ENCODE measurements at places on chromosomes 4 and X. TPM values are rescaled to one million over a fixed set of nuclear protein-coding genes. Genes with fewer than 3 reads are reported as not detected.

Gene PDGFC
- total RNA-seq, result 18.6 TPM

Gene INTS12
- total RNA-seq, result 45.6 TPM

Gene ARSJ
- 12.5 TPM for total RNA-seq

Gene RHOXF2B
- not detected for total RNA-seq

Gene ALB
- total RNA-seq, result 9.0 TPM

Gene PRKX
- total RNA-seq, result 30.5 TPM

GRCh38 chr4:110854021-110854678 is 231.3 kb upstream of the PITX2 start:
- no peak for DNase-seq

GRCh38 chr4:86939729-86940575 is 5.1 kb downstream of the AFF1 start:
- DNase-seq, result no peak

- no peak for DNase-seq
Observed at GRCh38 chrX:30568136-30568535, 9.4 kb downstream of the TASL start.

- no peak for DNase-seq
Observed at GRCh38 chr4:174749091-174749490, 80.0 kb downstream of the GLRA3 start.

DNA sequence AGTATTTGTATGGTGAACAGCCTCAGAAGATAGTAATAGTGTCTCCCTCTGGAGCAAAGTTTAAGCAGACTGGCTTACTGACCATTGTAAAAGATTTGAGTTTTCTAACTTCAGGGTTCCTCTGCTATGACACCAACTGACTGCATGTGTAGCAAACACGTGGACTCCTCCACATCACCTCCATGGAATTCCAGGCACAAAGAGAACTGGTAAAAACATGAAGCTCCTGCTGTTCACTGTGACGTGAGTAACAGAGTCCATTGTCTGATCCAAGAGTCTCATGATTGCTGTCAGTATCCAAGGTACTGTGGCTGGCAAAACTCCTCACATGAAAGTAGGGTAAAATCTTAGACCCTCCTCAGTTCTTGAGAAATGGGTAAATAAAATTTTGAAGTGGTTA is 107.6 kb upstream of the FAM9B start:
- no peak for DNase-seq

Gene COX7B2
- not detected for total RNA-seq

DNA sequence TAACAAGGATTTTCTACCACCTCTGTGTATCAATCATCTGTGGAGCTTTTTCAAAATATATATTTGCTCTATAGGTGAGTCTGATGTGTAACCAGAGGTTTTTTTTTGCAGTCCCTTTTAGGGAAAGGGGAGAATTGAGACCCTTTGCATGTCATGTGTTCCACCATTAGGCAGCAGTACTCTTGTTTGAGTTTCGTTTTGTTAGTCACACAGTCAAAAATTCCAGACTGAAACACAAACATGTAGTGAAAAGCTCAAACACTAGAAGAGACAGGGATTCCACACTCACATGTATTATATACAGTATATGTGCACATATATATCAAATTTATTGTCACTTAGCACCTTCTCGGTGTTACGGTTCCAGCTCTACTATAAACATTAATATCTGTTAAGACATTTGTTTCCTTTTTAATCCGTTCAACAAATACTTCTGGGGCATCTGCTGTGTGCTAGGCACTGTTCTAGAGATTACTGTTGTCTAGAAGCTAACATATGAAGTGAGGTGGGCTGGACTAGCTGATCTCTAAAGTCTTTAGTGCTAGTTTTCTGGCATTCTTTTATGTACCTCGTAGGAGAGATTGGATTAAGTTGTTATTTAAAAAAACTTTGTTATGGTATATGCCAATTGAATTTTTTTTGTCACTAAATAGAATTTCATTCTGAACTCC is 5.5 kb downstream of the USP9X start:
- no peak for DNase-seq

GRCh38 chr4:6271701-6272465 is 2.2 kb downstream of the WFS1 start:
- peak; percentile 53 for DNase-seq

Gene TFDP3
- total RNA-seq, result 2.9 TPM

Measured in prostate gland (tissue), 2 donors.